ENCODE measurements at places on chromosomes 12 and 14.

GRCh38 chr14:105376521-105377440 is 21.6 kb upstream of the TEX22 start:
- no peak for DNase-seq

- no peak for DNase-seq
Observed at GRCh38 chr14:81394739-81395138, 5.4 kb downstream of the STON2 start.

DNA sequence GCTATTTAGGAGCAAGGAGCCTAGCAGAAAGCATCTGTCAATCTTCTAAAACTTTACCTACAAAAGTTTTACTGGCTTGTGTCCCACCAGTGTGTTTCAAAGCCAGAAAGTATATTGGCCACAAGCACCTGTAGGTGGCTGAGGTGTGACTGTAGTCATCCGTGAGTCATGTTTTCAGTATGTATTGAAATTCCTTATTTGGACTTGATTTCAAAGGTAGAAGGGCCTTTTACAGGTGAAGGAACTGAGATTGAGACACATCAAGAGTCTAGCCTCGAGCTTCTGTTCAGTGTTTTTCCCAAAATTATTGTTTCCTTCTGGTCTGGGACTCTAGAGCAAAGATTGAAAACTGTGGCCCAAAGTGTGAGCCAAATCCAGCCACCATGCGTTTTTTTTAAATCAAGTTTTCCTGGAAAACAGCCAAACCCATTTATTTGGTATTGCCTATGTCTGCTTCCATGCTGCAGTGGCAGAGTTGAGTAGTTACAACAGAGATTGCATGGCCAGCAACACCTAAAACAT is 195.3 kb upstream of the BCL2L14 start:
- DNase-seq = no peak

- DNase-seq = no peak
Observed at GRCh38 chr12:124824195-124824594, 39.5 kb downstream of the SCARB1 start.

GRCh38 chr12:101948365-101948764 is 71.0 kb downstream of the DRAM1 start:
- DNase-seq = no peak

DNA sequence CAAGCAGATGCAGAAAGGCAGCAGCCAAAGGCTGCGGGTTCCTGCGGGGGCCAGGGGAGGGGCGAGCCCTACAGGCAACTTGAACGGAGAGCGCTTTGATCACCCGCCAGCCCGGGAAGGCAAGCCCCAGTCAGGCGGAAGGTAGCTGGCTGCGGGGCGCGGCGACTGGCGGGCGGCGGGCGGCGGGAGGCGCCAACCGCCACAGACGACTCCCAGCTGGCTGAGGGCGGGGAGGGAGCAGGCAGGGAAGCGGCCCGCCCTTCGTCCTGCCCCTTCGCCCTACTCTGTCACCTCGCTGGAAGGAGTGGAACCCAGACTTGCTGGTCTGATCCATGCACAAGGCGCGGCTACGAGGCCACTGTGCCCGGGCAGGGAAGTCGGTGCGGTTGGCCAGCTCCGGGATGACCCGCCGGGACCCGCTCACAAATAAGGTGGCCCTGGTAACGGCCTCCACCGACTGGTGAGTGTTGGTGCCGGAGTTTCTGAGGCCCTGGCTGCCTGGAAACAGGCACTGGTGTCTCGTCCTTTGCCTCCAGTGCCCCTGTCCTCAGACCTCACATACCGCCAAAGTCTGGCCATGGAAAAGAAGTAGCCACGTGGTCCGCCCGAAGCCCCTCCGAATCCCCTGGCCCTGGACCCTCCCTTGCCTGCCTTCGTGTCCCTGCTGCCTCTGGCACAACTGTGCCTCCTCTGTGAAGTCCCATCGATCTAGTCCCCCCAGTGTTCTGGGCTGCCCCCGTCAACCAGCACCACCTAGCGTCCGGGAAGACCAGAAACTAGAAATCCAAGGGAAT is 15.4 kb upstream of the CARMIL3 start:
- DNase-seq = peak; percentile 40

DNA sequence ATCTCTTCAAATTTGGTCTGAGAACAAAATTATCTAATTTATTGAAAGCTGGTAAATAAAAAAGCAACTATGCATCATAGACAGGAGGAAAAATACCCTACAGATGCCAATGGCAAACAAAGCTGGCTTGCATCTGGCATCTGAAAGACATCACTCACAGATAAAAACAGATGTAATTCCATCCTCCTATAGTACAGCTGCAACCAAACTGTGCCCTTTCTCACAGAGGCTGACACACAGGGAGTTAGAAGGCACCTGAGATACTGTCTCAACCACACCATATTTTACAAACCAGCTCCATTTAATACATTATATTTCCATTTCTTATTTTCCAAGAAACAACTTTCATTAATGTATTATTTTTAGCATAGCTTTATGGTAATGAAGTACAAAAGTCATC is 39.4 kb downstream of the DUSP16 start:
- no peak for DNase-seq

- no peak for DNase-seq
Observed at GRCh38 chr14:38074081-38074480, 133.6 kb upstream of the SSTR1 start.

DNA sequence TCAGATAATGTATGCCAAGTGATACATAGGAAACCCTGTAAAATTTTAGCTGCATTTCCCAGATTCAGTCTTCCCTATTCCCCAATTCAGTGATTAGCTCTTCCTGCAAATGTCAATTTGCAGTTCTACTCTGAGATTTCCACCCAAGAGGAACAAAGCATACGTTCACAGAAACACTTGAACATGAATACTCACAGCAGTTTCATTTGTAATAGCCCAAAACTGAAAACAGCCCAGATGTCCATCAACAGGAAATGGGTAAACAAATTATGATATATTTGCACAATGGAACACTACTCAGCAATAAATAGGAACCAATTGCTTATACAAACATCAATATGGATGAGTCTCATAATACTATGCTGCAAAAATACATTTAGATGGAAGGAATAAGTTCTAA is 194.2 kb downstream of the GXYLT1 start:
- no peak for DNase-seq

GRCh38 chr12:113007166-113007565 is 28.8 kb downstream of the OAS2 start:
- peak; percentile 75 for DNase-seq

DNA sequence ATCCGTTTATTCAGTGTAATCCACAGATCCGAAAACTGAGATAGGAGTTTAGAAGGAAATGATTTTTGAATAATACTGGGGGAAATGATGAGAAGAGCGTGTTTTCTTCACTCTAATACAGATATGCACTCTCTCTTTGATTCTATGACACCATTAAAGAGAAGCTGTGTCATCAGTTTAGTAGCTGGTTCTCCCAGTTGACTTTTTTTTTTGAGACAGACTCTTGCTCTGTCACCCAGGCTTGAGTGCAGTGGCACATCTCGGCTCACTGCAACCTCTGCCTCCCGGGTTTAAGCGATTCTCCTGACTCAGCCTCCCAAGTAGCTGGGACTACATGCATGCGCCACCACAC is 48.4 kb upstream of the EML1 start:
- DNase-seq = no peak

GRCh38 chr14:101255765-101256125 is 305.6 kb upstream of the DIO3 start:
- DNase-seq = no peak

- DNase-seq = no peak
Observed at GRCh38 chr12:96500693-96501092, 11.3 kb downstream of the CFAP54 start.

DNA sequence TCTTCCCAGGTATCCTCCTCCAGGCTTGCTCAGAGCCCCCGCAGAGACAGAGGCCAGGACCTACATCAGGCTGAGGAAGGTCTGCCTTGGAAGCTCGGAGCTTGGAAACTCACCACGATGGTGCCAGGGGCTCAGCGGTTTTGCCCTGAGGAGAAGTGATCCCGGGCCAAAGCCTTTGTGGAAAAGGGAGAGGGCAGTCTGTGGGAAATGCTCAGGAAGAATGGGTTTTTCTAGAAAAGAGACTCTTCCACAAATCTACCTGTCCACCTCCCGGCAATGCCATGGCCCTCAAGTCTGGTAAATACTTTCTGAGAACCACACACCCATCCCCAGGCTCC is 8.0 kb downstream of the KRT2 start:
- no peak for DNase-seq

GRCh38 chr14:64948612-64949210 is 6.2 kb upstream of the GPX2 start:
- no peak for DNase-seq

DNA sequence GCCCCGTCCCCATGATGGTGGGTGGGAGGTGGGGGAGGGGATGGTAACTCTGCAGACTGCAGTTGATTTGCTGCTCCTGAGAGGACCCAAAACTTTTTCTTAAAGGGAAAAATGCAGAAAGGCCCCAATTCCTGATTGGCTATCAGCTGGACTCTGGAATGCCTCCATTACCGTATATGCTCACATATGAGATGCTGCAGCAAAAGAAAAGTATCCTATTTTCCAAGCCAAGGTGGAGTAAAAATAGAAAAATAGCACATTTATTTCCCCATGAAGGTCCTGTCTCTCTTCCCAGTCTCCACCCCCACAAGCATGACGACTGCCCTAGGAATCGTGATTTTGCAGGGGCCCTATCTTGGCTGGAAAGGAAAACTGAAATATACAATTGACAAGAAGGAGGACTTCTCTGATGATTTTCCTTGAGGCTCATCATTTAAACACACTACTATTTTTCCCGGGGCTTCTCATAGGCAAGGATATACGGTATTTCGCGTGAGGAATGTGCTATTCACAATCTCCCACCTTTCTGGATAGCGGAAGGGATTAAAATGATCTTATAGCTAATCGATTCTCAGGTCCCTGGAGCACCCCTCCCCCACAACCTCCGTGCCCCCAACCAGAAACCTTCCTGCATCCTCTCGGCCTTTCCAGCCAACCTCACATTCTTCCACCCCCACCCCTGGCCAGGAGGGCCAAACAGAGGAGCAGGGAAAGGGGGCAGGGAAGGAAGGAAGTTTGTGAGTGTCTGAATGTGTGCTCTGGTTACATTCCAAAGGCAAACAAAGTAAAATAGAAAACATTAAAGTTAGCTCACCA is 138.9 kb upstream of the CCND2 start:
- no peak for DNase-seq

DNA sequence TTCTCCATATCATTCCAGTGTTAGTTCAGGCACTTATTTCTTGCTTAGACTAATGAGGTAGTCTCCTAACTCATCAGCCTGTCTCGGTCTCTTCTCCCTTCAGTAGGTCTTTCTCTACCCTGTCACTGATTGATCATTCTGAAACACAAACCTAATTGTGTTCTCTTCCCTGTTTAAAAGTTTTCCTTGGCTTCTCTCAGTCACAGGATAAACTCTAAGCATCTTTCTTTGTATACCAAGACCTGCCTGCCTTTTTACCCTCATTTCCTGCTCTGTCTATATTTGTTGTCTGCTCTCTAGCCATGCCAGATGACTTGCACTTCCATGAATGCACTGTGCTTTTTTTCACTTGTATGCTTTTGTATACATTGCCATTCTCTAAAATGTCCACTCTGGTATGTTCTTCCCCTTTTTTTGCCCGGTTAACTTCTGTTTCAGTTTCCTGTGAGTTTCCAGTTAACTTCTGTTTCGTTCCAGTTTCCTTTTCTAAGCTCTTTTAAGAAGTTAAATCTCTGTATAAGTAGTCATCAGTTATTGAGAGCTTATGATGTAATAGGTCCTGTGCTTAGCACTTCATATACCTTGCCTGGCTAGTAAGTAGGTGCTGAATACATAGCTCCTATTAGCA is 12.8 kb downstream of the DIP2B start:
- no peak for DNase-seq

- DNase-seq = no peak
Observed at GRCh38 chr12:64030155-64030554, 185.7 kb downstream of the SRGAP1 start.

DNA sequence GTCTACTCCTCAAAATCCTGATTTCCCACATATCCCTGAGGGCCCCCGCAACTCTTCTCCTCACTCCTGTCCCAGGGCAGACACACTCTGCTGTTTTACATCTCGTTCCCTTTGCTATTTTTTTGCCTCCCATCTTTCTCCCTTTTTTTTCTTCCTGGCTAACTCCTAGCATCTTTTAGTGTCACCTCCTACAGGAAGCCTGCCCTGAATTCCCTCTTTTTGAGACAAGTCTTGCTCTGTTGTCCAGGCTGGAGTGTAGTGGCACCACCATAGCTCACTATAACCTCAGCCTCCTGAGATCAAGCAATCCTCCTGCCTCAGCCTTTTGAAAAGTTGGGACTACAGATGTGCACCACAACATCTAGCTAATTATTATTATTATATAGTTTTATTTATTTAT is 13.3 kb downstream of the MORN3 start:
- no peak for DNase-seq

- no peak for DNase-seq
Observed at GRCh38 chr12:26939953-26940352, 1.7 kb downstream of the FGFR1OP2 start.

GRCh38 chr12:47715877-47716548 is 9.3 kb downstream of the ENDOU start:
- DNase-seq = no peak

Measured in H54 (cell line).